ENCODE measurements at places on chromosomes 16 and 17.
A peak's percentile ranks its signal among the peaks of the same experiment; 100 is the strongest.

GRCh38 chr17:61687769-61688168 lies 96.8 kb upstream of the NACA2 start:
- no peak for DNase-seq

DNA sequence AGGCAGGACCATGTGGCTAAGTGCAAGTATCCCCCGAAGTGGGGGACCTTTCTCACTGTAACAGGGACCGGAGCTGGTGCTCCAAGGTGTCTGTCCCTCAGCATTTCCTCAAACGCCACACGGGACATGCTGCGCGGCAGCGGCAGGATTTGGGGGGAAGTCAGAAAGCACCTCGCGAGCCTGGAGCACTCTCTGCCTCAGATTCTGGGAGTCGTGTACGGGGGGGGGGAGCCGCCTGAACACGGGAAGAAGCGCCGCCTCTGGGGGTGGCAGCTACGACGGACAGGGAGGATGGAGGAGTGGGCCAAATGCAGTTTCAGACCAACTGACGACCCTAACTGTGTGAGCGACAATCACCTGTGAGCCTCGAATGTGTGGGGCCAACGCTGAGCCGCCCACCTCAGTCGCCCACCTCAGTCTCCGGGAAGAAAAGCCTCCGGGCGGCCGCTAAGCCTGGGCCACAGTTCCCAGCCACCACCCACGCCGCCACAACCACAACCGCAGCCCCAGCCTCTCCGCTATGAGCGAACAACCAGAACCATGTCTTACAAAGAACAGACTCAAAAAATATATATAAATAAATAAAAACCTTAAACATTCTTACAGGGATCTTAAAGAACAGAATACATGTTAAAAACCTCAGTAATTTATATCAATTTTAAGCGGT lies 8.8 kb upstream of the TRAP1 start:
- DNase-seq: no peak

DNA sequence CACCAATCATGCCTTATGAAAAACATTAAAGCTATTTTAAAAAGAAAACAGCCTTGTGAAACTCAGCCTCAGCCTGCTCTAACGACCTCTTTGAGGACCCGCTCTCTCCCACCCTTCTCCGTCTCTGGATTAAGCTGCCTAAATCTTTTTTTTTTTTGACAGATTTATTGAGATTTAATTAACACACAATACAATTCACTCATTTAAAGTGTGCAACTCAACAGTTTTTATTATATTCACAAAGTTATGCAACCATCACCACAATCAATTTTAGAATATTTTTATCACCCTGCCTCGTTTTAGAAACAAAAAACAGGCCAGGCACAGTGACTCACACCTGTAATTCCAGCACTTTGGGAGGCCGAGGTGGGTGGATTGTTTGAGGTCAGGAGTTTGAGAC lies 8.4 kb downstream of the CDR2L start:
- DNase-seq: no peak

GRCh38 chr16:2180962-2181923 lies 15.2 kb downstream of the CASKIN1 start:
- DNase-seq: no peak

GRCh38 chr17:43019418-43019817 lies 2.8 kb downstream of the VAT1 start:
- no peak for DNase-seq

GRCh38 chr16:67053767-67054334 lies 24.9 kb downstream of the CBFB start:
- DNase-seq: no peak

DNA sequence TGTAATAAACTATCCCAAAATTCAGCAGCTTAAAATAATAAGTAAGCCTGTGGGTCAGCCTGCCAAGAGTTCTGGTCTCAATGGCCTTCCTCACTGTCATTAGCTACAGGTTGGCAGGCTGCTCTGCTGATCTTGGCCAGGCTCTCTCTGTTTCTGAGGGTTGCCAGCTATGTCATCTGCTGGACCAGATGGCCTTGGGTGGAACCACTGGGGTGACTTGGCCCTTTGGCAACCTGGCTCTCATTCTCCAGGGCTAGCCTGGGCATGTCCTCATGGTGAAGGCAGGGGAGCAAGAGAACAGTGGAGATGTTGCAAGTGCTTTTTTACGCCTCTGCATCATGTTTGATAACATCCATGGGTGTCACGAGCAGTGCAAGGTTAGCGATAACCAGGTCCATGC lies 13.9 kb downstream of the ITGAM start:
- DNase-seq: no peak

DNA sequence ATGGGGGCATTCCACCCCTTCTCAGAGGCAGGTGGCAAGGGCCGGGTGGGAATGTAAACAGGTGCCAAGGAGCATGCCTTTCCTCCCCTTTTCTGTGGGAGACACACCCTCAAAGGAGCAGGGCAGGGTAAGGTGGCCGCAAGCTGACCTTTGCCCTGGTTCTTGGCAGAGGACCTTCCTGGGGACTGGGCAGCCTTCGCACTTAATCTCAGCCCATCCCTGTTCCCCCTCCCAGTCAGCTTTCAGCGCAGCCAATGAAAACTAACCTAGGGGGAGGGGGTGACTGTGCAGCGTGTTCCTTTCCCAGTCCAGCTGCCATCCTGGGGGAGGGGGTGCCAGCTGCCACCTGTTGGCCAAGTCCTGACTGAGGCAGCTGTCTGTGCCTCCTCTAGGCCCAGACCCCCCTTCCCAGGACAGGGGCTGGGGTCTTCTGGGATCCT lies 2.8 kb downstream of the TRAF4 start:
- DNase-seq: no peak

GRCh38 chr17:59406808-59407381 lies 75.4 kb downstream of the YPEL2 start:
- no peak for DNase-seq

DNA sequence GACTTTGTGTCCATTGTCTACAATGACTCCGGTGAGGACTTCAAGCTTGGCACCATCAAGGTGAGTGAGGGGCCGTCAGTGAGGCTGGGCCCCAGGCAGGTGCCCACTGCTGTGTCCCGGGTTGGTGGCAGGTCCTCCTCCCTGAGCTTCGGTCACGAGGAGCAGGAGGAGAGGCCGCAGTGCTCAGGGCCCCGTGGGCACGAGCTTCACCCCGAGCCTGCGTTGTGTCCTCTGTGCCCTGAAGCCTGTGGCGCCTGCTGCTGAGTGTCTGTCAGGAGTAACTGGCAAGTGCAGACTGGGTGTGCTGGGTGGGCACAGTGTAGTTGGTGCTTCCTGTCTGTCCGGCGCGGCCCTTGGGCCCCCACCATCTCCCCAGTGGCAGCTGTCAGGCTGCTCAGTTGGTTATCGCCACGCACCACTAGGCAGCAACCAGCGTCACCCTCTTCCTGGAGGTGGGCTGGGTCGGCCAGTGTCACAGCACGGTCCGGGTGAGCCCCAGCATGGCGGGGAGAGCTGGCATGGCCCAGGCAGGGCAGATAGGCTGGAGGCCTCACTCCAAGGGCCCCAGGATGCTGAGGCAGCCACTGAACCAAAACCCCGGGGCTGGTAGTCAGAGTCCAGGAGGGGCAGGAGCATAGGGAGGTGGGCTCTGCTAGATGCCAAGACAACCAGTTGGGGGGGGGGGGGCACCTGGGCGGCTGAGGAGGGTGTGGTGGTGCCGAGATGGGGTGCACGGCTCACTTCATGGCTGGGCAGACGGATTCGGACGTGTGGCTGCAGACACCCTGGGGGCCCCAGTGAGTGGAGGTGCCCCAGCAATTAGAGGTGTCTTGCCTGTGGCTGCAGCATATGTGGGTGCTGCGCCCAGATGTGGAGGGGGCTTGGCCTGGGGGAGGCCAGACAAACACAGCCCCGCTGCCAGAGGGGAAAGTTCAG lies 39.3 kb downstream of the TSC2 start:
- no peak for DNase-seq

DNA sequence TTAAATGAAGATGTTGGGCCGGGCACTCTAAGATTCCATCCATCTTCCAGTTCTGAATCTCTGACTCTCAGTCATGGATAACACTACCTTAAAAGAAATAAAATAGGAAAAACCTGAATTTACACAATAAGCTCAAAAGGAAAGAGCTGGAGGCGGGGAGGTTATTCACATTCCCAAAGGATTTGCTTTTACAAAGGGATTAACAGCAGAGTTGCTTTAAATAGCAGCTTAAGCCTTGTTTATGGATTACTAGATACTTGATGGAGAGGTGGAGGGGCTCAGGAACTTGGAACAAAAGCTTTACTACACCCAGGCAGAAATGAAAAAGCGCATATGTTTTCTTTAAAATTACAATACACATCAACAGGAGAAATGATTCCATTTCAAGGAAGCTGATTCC lies 84.5 kb downstream of the XYLT1 start:
- no peak for DNase-seq

DNA sequence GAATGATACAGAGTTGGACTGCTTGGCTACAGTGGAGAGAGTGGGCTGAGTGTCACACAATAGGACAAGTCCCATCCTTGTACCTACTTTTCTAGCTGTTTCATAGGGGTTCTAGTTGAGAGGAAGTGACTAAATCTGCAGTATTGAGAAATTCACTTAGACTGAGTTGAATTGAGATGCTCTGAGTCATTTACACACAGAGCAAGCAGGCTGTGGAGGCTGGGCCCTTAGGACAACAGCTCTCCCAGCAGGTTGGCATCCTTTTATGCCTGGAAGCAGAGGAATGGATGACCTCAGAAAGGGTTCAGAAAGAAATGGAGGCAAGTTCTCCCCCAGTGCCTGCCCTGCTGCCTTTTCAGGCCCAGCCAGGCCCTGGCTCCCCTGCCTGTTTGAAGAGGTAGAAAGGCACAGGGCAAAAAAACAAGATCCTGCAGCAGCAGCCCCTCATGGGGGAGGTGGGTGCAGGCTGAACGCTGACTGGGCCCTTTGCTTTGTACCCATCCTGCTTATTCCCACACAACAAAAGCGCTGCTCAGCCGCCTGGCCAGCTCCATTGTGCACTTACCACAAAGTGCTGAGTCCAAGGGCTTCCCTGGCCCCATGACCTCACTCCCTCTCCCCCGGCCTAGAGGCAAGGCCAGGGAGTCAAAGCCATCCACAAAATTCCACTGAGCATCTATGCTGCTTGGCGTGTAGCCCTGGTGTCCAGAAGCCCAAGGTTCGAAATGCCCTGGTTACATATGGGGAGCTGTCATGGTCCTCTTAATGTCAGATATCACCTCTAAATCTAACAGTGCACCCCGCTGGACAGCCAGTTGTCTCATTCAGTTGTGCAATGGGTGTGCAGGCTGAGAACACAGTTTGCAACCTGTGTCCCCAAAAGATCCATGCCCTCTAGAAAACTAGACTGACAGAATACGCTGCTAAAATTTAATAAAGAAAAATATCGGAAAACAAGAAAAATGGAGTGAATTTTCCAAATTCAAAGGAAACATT lies 5.4 kb upstream of the CRYBA1 start:
- DNase-seq: no peak

- DNase-seq: peak; percentile 61
Measured at GRCh38 chr17:59853168-59853918, 39.4 kb downstream of the TUBD1 start.

- DNase-seq: peak; percentile 62
Measured at GRCh38 chr16:87877942-87878507, 8.7 kb upstream of the SLC7A5 start.

GRCh38 chr16:2333772-2334379 lies 6.7 kb downstream of the ABCA3 start:
- DNase-seq: no peak

DNA sequence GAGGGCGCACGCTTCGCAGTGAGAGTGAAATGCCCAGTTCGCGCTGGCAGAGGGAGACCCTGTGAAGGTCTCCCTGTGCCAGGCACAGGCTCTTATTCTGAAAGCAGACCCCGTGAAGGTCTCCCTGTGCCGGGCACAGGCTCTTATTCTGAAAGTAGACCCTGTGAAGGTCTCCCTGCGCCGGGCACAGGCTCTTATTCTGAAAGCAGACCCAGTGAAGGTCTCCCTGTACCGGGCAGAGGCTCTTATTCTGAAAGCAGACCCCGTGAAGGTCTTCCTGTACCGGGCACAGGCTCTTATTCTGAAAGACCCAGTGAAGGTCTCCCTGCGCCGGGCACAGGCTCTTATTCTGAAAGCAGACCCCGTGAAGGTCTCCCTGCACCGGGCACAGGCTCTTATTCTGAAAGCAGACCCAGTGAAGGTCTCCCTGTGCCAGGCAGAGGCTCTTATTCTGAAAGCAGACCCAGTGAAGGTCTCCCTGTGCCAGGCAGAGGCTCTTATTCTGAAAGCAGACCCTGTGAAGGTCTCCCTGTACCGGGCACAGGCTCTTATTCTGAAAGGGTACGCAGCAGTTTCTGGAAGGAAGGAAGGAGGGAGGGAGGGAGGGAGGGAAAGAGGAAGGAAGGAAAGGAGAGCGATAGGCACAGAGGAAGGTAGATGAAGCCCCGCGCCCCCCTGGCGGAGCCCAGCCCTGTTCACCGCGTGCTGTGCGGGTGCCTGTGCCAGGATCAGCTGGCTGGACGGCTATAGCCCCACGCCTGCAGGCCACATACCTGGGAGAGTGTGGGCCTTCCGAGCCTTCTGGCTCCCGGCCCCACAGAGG lies 55.3 kb downstream of the WDR45B start:
- peak; percentile 72 for DNase-seq

DNA sequence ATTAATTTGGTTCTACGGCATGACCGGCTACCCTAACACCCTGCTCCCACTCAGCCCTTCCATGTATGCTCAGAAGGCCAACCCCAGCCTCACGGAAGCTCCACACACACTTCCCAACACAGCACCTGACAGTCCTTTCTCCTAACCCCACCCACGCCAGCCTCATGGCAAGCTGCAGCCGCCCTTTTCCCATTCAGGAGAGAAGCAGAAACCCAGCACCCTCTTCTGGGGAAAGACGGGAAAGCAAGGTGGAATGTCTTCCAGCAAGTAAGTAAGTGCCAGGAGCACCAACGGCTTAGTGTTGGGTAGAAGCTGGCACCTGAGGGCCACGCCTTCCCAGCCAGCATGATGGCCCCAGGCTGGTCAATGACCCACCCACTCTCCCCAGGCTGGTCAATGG lies 32.1 kb downstream of the ABR start:
- no peak for DNase-seq

GRCh38 chr17:75518983-75519537 lies 2.7 kb downstream of the TSEN54 start:
- no peak for DNase-seq

- no peak for DNase-seq
Measured at GRCh38 chr17:49106321-49107210, 26.0 kb upstream of the B4GALNT2 start.

- no peak for DNase-seq
Measured at GRCh38 chr16:87720446-87720845, 45.3 kb downstream of the KLHDC4 start.

Measured in activated CD8-positive, alpha-beta T cell treated with anti-CD3 and anti-CD28 coated beads, Interleukin-2, amount 10 ng/mL, durations not matched to agents 7 days and 5 days (primary cell).